Pulmonary artery endothelial cell (primary cell): ENCODE measurements at places on chromosomes 6 and 20. TPM values are rescaled to one million over a fixed set of nuclear protein-coding genes. Genes with fewer than 3 reads are reported as not detected.

PRSS35 gene
- total RNA-seq = 0.07 TPM in 2 replicates

TMEM217 gene
- 8.8 and 15.5 TPM in 2 replicates for total RNA-seq

FAM217A gene
- not detected in 2 replicates for total RNA-seq

PTGIS gene
- 1.8 and 8.1 TPM in 2 replicates for total RNA-seq

STK35 gene
- total RNA-seq = 14.6 and 20.1 TPM in 2 replicates

PCSK2 gene
- total RNA-seq = not detected in 2 replicates

SRMS gene
- total RNA-seq = not detected in 2 replicates

GABRR1 gene
- not detected in 2 replicates for total RNA-seq

SOX4 gene
- 57.8 and 61.7 TPM in 2 replicates for total RNA-seq

LY6G6D gene
- not detected in 2 replicates for total RNA-seq

CEP43 gene
- 11.1 and 25.0 TPM in 2 replicates for total RNA-seq

MACROD2 gene
- 0.46 and 0.95 TPM in 2 replicates for total RNA-seq

CCND3 gene
- total RNA-seq = 37.6 and 64.7 TPM in 2 replicates

PPIL4 gene
- 25.4 and 27.9 TPM in 2 replicates for total RNA-seq

SNAP91 gene
- under 0.01 TPM in 1 of 2 replicates, not detected in the other for total RNA-seq

DEFB124 gene
- not detected in 2 replicates for total RNA-seq

RSPO4 gene
- total RNA-seq = not detected in 2 replicates

SGK2 gene
- 0.07 TPM in 1 of 2 replicates, not detected in the other for total RNA-seq

ALDH8A1 gene
- 0.46 and 1.1 TPM in 2 replicates for total RNA-seq

SAPCD1 gene
- total RNA-seq = 0.78 and 0.92 TPM in 2 replicates
